ENCODE measurements at places on chromosomes 13 and 19.

DNA sequence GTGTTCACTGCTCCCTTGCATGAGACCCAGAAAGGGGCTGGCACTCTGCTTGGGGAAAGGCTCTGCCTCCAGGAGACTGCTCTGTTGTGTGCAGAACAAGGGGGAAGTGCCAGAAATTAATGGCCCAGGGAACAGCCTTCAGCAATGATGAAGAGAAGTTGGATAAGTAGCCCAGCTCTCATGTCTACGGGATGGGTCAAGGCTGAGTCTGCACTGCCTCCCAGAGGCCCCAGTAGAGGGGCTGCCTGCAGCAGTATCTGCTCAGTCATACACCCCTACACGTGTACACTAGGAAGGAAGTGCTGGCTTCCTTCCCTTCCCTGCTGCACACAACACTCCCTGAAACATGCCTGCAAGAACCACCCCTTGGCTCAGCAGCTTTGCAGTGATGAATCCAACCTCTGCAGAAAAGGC is 54.6 kb upstream of the URI1 start:
- no peak for DNase-seq

- no peak for DNase-seq
Observed at GRCh38 chr13:114285166-114285808, 3.9 kb downstream of the UPF3A start.

- DNase-seq, result no peak
Observed at GRCh38 chr13:59012731-59013130, 1151.0 kb downstream of the DIAPH3 start.

DNA sequence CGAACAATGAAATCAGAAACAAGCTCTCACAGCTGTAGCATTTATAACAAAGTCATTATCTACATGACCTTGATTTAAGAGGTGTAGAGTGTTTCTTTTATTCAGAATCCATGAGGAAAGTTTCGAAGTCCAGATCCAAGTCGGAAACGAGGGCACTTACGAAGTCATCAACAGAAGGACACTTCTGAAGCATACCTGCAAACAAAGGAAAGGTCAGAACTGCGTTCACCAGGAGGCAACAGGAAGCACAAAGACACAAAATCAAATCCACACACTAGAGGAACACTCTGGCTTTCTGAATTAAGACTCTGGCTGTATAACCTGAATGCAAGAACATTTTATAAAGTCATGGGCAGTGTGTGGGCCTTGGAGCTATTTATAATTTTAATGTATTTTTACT is 158.9 kb downstream of the MIPEP start:
- DNase-seq, result no peak

DNA sequence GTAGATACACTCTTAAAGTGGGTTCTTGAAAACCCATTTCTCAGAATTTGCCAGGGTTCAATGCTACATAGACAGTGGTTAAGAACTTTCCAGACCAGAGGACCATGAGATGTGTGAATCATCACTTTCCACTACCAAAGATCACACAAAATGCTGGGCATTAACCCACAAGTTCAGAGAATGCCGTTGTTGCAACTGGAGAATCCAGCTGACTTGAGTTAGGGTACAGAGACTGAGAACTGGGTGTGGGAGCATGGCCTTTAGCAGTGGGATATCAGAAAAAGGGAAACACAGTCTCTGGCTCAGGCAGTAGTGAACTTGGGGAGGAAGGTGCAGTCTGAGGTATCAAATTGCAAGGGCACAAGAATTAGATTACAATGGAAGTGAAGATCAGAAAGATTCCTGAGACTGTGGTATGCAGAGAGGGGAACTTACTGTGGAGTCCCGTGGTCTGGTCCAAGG is 51.5 kb upstream of the WDFY2 start:
- DNase-seq, result no peak

- DNase-seq, result no peak
Observed at GRCh38 chr13:99507986-99508385, 6.7 kb downstream of the TM9SF2 start.

- no peak for DNase-seq
Observed at GRCh38 chr19:23101241-23101640, 15.6 kb upstream of the ZNF730 start.

GRCh38 chr13:19959141-19959830 is 759 bp downstream of the ZMYM2 start:
- DNase-seq, result peak; percentile 11

DNA sequence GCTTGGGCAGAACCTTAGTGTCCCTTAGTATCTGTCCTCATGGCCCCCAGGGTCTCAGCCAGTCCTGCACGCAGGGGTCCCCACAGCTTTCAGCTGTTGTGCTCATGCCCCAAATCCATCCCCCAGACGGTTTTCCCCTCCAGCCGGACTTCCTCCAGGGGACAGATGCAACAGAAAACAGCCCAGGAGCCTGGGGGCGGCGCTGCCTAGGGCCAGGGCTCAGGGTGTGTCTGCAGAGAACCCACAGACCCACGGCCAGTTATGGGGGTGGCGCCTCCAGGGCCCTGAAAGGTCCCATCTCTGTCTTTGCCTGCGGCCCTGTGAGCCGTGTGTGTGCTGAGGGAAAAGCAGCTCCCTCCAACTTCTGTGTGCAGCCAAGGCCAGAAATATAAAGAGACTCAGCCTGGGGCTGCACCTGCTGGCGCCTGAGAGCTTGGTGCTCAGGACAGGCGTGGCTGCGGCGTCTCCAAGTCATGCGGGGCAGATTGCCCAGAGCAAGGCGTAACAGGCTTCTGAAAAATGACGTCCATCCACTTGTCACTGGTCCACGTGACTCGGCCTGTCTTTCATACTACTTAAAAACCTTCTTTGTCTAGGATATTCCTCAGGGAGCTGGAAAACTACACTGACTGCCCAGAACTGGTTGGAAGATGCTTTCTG is 22.1 kb upstream of the F7 start:
- DNase-seq, result no peak

- DNase-seq, result no peak
Observed at GRCh38 chr19:31804668-31805067, 455.4 kb upstream of the TSHZ3 start.

All from fibroblast of skin of left quadriceps (primary cell).